ENCODE measurements at places on chromosomes 7 and 10.
A peak's percentile ranks its signal among the peaks of the same experiment; 100 is the strongest.

DNA sequence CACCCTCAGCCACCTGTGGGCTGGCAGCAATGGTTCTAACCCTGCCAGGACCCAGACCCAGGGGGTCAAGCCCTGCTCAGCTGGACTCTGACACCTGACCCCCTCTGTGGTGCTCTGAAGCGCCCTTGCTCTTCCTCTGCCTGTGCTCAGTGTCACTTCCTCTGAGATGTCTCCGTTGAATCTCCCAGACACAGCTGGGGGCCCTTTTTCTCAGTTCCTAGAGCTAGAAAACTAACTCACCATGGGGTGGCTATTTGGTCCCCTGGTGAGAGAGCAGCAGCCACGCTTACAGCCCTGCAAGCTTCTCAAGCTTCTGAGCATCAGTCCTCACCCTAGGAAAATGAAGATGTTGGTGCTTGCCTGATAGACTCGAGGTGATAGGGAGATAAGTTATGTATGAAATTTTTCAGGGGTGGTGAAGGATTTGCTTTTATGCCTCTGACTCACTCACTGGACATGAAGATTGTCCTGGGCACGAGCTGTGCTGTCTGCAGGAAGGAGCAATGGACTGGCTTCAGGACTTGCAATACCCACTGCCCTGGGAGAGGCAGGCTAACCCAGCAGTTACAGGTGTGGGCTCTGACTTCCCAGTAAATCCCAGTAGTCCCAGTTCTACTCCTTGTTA lies 29.6 kb downstream of the COL13A1 start:
- peak; percentile 48 for DNase-seq

GRCh38 chr7:26458466-26459145 lies 166.9 kb downstream of the SNX10 start:
- no peak for DNase-seq

DNA sequence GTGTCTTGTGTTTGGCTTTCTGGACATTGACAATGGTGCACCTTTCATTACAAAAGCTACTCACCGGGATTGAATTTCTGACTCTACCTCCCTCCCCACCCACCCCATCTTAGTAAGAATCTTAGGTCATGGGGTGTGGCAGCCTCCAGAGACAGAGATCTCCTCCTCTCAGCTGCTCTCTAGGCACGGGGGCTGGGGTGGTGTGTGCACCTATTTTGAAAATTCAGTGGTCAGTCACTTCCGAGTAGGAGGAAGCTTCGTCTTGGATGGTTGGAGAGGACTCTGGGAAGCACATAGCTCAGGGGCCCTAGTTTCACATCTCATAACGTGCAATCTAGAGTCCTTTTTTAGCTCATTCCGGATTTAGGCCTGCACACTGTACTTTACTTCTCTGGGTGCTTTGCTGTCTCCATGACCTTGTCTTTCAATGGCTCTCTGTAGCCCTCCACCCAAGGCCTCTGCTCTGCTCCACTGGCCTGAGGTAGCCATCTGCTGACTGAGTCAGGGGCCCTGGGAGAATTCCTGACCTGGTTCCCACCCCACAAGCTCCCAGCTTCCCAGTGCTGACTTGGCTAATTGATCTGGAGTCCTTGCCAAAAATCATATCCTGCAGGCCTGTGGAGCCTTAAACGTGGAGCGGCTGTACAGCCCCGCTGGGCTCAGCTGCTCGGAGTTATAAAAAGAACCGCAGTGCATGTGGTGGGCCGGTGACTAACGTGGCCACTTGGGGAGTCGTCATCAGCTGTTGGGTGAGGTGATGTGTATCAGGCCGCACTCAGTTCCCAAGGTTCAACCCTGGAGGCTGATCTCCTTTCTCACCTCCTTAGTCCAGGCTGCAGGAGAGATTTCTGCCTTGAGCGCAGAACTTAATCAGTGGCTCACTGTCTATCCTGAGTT lies 19.3 kb upstream of the ADAMTS14 start:
- DNase-seq: peak; percentile 99

DNA sequence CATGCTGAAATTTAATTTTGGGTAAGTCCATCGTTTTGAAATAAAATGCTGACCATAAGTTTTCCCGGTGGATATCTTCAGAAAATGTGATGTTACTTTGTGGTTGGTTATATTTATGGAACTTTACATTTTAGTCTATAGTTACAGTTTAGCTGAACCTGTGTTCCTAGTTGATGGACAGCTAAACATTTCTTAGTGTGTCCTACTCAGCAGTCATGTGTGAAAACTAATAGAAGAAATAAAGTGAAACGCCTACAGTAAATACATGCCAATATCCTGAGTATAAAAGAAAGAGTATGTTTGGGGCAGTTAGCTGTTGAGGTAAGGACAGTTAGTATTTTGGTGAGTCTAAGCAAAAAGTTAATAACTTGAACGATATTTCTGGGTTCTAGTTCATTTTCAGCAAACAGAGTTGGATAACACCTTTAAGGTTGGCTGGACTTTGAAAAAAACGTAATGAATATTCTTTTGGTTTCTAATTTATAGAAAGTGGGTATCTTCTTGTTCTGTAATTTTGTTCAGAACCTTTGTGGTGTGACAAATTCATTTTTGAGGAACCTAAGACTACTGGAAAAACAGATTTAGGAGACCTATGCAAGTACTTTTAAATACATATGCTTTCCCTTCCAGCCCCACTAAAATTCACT lies 28.7 kb downstream of the LCOR start:
- DNase-seq: no peak

GRCh38 chr7:96135241-96135640 lies 186.7 kb downstream of the SLC25A13 start:
- DNase-seq: no peak

DNA sequence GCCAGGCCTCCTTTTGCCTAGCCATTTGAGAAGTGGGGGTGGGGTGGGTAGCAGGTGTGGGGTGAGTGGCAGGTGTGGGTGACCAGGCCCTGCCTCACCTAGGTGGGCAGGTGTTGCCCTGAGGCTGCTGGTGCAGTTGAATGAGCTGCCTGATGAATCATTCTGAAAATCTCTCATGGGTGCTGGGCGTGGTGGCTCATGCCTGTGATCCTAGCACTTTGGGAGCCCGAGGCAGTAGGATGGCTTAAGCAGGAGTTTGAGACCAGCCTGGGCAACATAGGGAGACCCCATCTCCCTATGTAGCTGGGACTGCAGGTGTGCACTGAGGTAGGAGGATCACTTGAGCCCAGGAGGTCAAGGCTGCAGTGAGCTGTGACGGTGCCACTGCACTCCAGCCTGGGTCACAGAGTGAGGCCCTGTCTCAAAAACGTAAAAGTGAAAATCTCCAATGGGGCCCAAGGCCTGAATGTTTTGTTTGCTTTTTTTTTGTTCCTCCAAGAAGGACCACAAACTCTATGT lies 17.7 kb downstream of the TSPAN14 start:
- DNase-seq: no peak

- no peak for DNase-seq
These were observed 554.1 kb upstream of the FOXK1 start for GRCh38 chr7:4127909-4128560.
